ENCODE measurements at places on chromosomes 11 and 22. TPM values are rescaled to one million over a fixed set of nuclear protein-coding genes. Genes with fewer than 3 reads are reported as not detected.
A peak's percentile ranks its signal among the peaks of the same experiment; 100 is the strongest.

Gene PTGDR2
- not detected for total RNA-seq

Gene MFNG
- 23.0 TPM for total RNA-seq

Gene XBP1
- total RNA-seq: 113 TPM

Gene RAB3IL1
- total RNA-seq: 26.7 TPM

Gene OR52M1
- not detected for total RNA-seq

Gene SERHL2
- total RNA-seq: 2.0 TPM

Gene APOA4
- total RNA-seq: 2.0 TPM

Gene GRIA4
- not detected for total RNA-seq

Gene ZC3H12C
- total RNA-seq: 24.8 TPM

- DNase-seq: no peak
Observed at GRCh38 chr22:42194104-42194851, 63.7 kb upstream of the CYP2D6 start.

GRCh38 chr22:25452116-25452700, 112.3 kb upstream of the GRK3 start:
- no peak for DNase-seq

DNA sequence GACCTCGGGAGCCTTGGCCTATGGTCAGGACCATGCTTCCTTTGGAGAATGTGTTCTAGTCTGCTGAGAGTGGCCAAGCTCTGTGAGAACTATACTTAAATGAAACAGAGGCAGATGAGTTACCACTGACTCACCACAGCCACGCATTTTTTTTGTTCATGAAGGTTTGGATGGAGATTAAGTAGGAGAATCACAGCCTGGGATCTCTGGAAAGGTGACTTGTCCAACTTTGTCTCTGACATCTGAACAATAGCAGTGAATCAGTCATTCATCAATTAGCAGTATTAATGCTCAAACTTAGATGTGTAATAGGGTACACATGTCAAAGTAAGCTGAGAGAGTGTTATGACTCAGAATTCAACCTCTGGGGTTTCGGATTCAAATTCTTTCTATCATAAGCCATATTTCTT, 100.7 kb upstream of the ANO3 start:
- no peak for DNase-seq

- DNase-seq: no peak
Observed at GRCh38 chr11:29333993-29334775, 682.6 kb downstream of the KCNA4 start.

GRCh38 chr22:37985751-37986281, 1.5 kb upstream of the SOX10 start:
- DNase-seq: no peak

DNA sequence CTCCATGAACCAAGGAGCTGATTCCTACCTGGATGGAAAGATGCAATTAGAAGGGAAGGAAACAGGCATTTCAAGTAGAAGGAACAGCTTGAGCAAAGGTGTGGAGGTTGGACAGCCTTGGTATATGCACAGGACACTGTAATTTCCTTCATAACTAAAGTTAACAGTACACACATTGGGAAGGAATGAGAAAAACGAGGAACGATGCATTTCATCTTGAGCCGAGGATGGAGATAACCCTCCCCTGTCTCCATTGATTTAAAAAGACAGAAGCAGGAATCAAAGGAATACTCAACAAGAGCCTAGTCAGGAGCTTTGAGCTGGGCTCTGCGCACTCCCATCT, 2.3 kb upstream of the PRG2 start:
- no peak for DNase-seq

DNA sequence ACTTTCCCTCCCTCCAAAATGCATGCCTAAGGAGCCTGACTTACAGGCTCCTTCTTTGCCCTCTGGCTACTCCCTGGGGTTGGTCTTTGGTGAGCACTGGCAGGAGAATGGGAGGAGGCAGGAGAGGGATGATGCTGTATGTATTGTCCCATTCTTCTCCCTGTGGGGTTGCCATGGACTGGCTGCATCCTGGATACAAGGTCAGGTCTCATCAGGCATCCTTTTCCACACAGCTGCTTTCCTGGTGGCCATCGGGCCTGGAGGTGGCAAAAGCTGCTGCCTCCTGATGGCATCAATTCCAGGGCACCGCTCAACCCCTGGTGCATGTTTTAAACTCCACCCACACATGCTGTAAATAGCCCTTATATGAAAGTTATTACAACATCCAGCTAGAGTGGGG, 257.2 kb downstream of the ETS1 start:
- DNase-seq: no peak

DNA sequence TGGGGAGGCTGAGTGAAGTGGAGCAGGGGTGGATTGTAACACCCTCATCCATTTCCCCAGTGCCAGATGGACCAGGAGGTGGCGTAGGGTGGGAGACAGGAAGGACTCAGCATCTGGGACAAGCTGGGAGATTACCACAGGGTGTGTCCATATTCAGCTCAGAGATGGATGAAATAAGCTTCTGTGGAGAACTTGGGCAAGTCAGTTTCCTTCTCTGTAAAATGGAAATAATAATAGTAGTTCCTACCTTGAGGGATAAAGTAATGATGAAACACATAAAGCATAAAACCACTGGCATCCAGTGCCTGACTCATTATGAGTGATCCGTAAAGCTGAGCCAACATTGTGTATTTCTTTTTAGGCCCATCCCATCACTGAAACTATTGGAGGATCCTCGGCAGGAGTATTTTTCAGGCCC, 607 bp upstream of the ROBO4 start:
- no peak for DNase-seq

DNA sequence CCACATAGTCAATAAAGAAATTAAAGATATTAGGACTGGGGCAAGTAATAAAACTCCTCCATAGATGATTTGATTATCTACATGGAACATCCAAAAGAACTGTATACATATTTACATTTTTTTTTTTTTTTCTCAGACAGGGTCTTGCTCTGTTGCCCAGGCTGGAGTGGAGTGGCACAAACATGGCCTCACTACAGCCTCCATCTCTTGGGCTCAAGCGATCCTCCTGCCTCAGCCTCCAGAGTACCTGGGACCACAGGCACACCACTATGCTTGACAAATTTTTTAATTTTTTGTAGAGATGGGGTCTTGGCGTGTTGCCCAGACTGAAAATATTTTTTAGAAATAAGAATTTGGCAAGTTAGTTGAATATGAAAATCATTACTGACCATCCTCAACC, 24.7 kb downstream of the REXO2 start:
- no peak for DNase-seq

DNA sequence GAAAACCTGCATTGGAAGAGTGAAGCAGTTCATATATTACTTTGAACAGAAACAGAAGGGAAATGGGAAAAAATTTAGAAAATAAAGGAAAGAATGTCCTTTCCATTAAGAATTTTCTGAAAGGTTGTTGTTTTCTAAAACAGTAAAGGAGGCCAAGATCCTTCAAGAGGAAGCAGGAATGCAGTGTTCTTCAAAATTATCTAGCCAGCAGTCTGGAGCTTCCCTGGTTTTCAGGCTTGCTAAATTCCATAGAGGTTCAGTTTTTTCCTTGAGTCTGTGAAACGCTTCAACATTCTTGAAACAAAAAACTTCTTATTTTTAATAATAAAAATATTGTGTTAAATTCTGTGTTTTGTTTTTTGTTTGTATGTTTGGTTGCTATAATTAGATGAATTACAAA, 189.0 kb upstream of the ANO3 start:
- DNase-seq: no peak

DNA sequence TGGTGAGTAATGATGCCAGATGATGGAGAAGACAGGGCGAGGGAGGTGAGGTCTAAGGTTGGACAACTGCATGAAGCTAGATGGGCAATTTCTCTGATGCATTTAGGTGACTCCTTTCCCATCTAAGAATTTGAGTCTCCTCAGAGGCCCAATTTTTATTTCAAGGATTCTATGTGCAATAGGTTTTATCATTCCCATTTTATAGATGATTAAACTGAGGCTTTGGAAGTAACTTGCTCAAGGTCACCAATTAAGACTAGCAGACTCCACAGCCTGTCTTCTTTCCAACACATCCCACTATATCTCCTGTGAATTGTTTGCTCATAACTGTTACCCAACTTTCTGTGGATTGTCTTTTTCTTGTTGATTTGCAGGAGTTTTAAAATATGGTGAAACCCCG, 28.5 kb downstream of the DSCAML1 start:
- DNase-seq: no peak

DNA sequence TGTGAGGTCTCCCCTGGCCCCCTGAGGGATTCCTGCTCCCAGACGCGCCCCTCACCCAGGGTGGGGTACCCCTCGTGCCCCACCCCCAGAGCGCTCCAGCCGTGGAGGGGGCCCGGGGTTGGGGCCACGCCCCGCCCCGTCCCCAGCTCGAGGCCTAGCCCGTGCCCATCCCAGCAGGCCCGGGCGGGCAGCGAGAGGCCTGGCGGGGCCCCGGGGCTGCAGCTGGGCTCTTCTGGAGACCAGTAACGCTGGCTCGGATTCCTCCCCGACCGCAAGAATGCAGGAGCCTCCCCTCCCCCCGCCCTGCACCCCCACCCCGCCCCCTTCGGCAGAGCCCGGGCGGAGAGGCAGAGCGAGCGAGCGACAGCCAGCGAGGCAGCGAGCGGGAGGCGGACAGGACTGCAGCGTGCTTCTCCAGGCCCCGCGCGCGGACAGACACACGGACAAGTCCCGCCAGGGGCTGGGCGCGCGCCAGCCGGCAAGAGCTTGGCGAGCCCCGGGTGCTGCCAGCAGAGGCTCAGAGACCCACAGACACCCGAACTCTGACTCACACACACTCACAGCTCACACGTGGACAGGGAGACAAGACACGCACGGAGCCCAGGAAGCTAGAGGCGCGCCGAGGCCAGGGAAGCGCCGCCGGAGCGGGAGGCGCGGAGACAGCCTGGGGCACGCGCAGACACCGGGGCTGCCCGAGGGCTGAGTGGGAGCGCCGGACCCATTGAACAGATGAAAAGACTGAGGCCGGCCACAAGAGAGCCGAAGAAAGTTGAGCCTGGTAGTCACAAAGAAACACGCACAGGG, 15.2 kb downstream of the BCL9L start:
- peak; percentile 90 for DNase-seq

DNA sequence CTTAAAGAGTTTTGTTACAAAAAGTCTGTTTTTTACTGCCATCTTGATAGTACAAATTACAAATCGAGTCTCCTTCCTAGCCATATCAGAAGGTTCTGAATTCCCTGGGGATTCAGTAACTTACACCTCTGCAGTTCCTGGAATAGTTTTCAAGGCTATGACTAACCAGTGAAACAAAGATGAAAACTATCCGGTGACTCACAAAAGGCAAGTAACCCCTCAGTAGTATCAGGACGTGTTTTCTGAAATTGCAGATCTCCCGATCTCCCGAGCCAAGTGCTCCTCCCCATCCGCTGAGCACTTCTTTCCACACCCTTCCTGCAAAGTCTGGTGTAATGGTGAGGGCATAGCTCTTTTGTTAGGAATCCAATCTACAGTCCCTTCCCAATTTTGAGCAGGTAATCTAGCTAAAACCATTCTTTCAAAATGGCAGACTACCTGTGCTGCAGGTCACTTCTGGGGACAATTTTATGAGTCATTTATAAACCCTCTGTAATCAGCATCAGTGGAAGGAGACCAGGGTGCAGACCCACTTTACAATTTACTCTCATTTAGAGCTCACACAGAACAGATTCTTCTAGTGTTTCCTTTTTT, 7.7 kb downstream of the E2F8 start:
- no peak for DNase-seq

DNA sequence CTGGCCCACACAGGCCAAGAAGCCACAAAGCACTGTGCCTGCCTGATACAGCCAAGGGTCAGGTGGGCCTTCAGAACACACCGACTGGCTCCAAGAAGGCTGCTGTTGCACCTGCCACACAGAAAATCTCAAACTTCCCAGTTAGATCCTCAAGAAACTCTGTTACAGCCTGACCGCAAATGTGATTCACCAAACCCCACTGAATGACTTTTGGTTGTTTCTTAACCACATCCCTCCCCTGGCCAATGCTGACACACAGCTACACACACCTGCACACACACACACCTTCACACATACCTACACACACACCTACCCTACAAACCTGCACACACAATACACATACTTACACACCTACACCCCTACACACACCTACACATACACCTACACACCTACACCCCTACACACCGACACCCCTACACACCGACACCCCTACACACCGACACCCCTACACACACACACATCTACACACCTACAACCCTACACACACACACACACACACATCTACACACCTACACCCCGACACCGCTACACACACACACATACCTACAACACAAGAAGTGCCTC, 31.5 kb downstream of the CDKN1C start:
- no peak for DNase-seq

DNA sequence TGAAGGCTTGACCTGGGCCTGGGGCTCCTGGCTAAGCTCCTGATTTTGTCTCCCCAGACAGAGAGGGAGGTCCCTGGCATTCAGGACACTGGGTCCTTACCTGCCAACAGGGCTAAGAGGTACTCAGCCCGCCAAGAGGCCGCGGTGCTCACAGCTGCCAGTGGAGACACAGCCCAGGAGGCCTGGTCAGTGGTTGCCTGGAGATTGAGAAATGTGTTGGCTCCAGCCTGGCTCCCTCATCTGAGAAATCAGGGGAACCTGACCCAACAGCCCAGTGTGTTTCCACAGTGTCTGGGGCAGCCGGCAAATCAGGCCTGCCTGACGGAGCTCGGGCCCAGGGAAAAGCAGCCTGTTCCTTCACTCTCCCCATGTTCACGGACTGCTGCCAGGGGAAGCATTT, 79.4 kb upstream of the NAV2 start:
- DNase-seq: peak; percentile 91

DNA sequence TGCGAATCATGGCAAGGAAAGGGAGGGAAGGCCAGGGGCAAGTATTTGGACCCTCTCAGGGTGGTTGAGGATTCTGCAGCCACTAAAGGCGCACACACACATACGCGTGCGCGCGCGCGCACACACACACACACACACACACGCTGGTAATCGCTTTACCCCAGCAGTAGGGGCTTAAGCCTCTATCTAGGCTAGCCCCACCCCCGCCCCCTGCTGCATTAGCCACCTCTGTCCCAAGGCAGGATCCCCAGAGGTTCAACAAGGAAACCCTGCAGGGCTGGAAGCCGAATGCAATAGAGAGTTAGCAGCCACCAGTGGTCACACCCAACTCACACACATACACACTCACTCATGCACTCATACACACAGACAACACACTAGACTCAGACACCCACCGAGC, 28.6 kb upstream of the ELFN2 start:
- no peak for DNase-seq

- no peak for DNase-seq
Observed at GRCh38 chr11:121703201-121703600, 250.4 kb upstream of the SORL1-AS1 start.

Measured in posterior vena cava (tissue), 2 donors.